ENCODE measurements at places on chromosomes 4 and X.

- no peak for DNase-seq
Measured at GRCh38 chr4:38650133-38650532, 13.9 kb upstream of the KLF3 start.

DNA sequence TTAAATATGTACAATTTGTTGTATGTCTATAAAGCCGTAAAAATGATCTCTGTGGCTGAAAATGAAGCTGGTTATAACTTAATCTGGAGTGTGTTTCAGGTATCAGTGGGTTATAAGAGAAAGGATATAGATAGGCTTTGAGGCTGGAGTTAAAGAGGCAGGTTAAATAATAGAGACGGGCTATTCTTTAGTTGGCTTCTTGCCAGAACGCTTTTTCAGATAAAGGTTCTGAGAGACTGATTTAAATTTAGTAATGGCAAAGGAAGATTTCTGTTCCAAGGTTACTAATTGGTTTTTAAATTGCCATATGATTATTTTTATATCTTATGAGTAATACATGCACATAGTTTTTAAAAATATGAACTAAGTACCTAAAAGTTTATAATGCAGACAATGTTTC is 117.4 kb downstream of the AWAT2 start:
- DNase-seq: no peak

DNA sequence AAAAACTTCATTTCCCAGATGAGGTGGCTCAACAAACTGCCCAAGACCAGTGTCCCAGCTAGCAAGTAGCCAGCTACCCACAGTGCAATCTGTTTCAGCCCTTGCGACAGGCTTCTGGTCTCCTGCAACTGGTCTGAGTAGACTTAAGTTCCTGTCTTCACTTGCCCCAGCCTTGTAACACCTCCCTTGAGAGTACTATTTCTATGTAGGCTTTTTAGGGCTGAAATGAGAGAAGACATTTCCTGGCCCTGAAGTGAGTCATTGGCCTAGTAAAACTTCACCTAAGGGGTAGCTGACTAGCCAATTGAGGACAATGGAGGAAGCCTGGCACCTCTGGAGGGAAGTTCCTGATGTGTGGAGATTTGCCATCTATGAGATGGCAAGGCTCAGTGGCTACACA is 80.1 kb upstream of the STIM2 start:
- DNase-seq: no peak

DNA sequence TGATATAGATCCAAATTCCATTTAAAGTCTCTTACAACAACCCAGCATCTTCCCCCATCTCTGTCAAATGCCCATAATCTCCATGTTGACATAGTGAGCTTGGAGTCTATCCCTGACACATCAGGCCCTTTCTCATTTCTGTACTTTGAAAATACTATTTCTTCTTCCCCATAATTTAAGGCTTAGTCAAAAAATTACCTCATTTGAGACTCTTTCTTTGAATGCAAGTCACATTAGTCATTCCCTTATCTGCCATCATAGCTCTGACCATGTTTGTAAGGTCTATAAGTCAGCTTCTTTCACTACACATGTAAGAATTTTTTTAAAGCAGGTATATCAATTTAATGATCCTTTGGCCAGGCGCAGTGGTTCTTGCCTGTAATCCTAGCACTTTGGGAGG is 99.9 kb downstream of the DDX60 start:
- DNase-seq: no peak

DNA sequence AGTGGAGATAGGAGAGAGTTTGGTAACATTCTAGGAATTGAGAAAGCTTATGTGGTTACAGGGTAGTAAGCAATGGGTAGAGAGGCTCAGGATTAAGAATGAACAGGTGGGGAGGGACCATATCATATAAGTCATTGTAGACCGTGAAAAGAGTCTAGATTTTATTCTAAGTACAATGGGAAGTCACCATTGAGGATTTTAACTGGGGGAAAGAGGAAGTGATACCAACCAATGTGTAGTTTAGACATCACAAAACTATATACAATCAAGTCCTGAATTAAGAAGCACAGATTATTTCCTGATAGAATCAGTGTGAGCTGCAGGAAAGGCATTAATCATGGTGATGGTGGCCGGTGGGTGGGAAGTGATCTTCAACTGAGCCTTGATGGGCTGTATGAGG is 178.3 kb upstream of the ZIC3 start:
- DNase-seq: no peak

GRCh38 chr4:64394469-64394868 is 14.8 kb downstream of the TECRL start:
- no peak for DNase-seq

- DNase-seq: no peak
Measured at GRCh38 chrX:136202889-136203288, 48.3 kb downstream of the MAP7D3 start.

DNA sequence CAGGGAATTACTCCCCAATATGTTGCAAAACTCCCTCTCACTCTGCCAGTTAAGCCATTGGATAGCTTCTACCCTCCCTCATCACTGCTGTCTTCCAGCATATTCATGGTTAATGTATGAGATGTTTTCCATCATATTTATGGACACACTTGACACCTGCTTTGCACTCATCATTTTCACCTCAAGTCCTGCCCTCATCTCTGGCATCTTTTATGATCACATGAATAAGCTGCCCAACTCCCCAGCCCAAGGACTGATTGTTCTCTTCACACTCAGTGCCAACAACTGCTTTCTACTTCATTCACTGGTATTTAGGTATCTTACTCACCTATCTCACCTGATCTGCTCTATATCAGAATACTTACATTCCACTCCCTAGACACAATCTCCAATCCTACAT is 131.1 kb upstream of the TTC29 start:
- DNase-seq: no peak

DNA sequence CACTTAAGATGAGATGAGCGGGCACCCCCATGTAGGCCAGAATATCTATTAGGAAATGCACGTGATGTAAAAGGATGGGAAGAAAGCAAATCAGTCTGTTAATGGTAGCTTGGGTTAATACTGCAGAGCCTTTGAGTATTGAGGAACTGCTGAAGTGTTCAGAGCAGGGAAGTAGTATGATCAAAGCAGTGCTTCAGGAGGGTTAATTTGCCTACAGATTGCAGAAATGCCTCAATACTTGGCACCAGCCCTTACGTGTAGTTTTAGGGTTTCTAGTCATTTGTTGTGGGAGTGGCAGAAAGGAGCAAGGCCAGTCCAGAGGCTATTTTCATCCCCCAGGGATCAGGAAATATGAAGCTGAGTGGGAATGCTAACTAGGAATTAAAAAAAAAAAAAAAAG is 19.7 kb downstream of the ZFX start:
- no peak for DNase-seq

GRCh38 chr4:108240366-108240765 is 71.6 kb upstream of the LEF1 start:
- DNase-seq: no peak

DNA sequence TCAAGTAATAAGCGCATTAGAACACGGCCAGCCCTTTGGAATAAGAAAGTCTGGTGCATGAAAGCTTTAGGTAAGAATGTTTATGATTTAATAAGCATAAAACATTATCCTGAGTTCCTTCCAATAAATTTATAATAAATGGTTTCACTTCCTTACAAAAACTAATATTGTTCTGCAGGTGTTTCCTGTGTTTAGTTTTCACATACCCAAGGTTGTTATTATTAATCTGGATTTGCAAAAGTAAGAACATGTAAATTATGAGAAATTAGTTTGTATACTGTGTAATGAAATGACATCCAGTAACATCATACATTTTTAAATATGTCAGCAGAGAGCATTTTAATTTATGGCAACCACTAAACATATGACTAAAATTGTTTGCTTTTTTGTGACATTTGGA is 72.1 kb downstream of the BANK1 start:
- DNase-seq: no peak

DNA sequence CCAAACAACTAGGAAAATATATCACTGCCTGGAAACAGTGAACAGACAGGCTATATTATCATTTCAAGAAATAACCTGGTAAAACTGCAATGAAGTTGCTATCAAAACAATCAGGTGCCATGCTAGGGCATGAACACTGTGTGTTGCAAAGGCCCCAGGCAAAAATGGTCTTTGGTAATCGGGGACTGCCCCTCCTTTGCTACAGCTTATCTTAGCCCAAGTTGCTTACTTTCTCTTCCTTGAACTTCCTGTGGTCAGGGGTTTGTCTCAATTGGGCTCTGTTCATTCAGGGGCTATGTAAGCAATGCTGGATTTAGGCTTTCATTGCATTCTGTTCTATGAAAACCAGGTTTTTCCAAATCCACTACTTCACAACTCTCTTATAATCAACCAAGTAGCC is 30.4 kb downstream of the SCML1 start:
- DNase-seq: no peak

DNA sequence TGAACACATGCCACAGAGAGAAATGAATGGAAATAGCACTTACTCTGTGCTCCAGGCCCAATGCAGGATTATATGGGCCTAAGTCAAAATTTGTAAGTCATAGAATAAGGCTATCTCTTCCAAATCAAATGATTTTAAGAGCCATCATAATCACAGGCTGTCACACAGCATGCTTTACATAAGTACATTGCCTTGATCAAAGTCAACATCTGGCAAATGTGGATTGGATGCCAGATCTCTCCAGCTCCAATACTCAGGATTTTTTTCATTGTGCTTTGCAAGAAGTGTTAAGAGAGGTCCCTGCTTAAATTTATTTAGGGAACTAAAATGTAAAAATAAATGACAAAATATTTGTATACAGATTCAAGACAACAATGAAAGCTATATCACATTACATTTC is 299.9 kb downstream of the PRDM5 start:
- no peak for DNase-seq

DNA sequence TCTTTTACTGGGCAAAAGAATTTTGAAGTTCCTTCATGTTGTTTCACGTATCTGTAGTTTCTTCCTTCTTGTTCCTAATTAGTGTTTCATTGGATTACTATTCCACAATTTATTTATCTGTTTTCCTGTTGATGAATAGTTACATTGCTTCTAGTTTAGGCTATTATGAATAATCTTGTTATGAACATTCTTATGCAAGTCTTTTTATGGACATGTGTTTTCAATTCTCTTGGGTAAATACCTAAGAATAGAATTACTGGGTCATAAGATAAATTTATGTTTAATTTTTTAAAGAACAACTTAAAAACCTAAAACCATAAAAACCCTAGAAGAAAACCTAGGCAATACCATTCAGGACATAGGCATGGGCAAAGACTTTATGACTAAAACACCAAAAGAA is 70.9 kb upstream of the RXFP1 start:
- no peak for DNase-seq

Data from mesothelial cell of epicardium (in vitro differentiated cells).